ENCODE measurements at places on chromosomes 1 and 21. TPM values are rescaled to one million over a fixed set of nuclear protein-coding genes. Genes with fewer than 3 reads are reported as not detected.

GRCh38 chr1:46068525-46068924, 63.9 kb downstream of the PIK3R3 start:
- no peak for DNase-seq

DNA sequence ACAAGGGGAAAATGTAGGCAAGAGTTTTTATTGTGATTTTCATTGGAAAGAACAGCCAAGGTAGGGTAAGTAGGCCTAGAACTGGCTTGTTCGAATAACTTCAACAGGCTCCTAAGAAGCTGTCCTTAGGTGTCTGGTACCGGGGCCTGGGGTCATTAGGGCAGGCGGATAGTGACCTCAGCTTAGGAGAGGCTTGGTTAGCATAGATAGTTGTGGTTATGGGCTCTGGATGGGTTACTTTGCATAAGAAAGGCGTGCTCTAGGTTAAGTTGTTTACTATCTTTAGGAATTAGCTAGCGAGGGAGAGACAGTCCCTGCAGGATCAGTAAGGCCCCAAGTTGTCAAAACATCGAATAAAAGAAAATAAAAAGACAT, 20.7 kb upstream of the HPCAL4 start:
- no peak for DNase-seq

GRCh38 chr1:59366346-59366745, 69.5 kb downstream of the FGGY start:
- peak; percentile 42 for DNase-seq

- no peak for DNase-seq
These were observed 28.1 kb downstream of the AK4 start for GRCh38 chr1:65176056-65176450.

LRRIQ3 gene
- total RNA-seq: 0.26 TPM

Data from bronchial epithelial cell (primary cell).